CMK (cell line): ENCODE measurements at places on chromosomes 11 and 22.

DNA sequence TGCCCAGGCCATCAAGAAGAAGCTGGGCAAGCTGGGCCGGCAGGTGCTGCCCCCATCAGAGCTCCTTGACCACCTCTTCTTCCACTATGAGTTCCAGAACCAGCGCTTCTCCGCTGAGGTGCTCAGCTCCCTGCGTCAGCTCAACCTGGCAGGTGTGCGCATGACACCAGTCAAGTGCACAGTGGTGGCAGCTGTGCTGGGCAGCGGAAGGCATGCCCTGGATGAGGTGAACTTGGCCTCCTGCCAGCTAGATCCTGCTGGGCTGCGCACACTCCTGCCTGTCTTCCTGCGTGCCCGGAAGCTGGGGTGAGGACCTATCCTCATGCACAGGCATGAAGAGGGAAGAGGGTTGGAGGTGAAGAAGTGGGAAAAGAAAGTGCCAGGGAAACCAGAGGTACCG, 5.3 kb upstream of the NHERF4 start:
- DNase-seq, result no peak

- no peak for DNase-seq
Measured at GRCh38 chr22:50060441-50061140, 2.5 kb upstream of the TTLL8 start.

DNA sequence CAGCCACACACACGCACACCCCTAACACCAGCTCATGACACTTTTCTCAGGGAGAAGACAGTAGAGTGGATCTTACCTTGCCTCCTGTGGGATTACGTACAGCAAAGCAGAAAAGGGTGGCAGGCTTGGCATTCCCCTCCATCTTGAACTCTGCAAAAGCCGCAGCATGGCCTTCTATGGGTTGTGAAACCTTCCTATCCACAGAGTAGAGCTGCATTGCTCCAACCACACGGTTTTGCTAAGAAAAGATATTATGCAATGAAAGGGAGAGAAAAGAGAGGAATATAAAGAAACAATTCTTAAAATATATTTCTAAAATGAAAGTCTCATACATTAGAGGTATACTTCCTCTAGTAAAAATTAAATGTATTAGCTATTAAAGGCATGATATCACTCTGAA, 48.8 kb downstream of the CLTCL1 start:
- DNase-seq, result no peak

DNA sequence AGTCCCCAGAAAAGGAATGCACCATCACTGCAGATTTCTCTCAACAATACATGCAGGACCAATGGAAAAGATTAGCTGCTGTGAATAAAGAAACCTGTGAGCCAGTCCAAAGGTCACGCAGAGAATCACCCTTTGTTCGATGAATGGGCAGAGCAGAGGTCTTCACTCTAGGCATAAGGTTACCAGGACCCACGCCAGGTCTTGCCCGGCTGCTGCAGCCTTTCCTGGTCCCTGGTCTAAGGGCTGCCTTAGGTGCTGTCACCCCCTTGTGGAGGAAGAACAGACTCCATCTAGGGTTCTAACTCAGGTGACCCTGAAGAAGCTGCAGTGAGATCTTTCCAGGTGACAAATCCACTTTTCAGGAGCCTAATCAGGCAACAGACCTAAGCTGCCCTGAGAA, 29.0 kb upstream of the NAP1L4 start:
- no peak for DNase-seq

DNA sequence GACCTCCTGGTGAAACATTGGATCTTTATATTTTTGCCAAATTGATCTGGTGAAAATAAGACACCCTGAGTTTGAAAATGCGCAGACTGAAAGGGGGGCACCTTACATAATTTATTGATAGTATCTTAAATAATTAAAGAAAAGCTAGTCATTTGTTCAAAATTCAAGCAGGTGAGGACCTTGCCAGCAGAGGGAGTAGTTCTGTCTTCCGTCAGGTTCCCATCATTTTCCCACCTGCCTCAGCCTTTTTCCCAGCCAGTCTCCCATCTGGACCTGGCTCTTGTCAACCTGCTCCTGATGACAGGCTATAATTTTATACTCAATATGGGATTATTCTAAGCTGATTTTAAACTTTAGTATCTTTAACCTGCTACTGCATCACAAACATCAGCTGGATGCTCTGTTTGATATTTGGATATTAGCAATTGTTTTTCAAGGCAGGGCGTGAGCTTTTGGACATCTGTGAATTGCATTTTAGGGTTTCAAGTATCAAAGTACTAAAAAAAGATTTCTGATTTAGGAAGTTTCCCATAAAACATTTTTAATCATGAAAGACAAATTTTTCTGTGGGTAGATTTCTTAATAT, 132.0 kb downstream of the ELP4 start:
- DNase-seq, result no peak

- no peak for DNase-seq
Measured at GRCh38 chr11:112961751-112962578, 745 bp downstream of the NCAM1 start.

DNA sequence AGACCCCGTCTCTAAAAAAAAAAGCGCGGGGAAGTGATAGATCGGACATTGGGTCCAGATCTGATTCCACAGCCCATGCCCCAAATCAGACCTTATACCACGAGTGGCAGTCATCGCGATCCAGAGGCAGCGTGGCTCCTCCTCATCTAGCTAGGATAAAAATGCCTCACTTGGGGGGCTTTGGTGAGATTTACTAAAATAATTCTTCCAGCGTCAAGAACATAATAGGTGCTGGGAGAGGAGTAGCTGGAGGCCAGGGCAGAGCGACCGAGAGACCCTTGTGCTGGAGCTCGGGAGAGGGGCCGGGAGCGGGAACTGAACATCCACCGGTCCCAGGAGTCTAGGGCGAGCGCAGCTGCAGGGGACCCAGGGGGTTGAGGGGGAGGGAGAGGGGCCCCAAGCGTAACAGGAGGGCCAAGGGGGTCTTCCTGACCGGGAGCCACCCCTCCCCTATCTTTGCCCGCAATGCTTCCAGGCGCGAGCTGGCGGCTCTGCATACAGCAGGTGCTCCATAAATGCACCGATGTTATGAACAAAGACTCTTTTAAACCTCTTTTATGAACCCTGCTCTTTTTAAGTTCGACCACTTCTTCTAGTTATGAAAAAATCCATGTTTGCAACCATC, 823 bp upstream of the CPT1A start:
- DNase-seq, result no peak

- DNase-seq, result no peak
Measured at GRCh38 chr22:45781459-45781858, 109.8 kb downstream of the ATXN10 start.
